Astrocyte of the spinal cord (primary cell): ENCODE measurements at places on chromosomes 4 and X.

DNA sequence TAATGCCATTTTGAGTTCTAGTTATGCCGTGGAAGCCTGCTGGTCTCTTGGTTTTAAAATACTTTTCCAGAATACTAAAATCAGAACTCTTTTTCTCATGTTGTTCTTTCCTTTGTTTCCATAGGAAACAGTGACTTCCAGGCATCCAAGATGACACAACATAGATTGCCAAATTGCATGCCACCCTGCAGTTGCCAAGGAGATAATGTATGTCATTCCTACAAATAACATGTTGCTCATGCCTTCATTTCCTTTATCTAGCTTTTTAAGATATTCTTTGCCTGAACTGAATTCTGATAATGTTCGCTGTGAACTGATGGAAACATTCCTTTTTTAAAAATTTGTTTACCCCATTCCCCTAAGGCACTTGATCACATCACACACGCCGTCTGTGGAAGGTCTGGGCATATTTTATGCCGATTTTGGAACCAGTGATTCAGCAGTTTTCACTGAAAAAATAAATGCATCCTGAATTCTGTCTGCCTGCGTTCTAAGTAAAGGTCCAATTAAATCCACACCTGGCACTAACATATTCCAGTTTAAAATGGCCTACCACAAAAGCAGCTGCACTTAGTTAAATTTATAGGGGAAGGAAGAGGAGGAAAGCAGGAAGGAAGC, 38.0 kb upstream of the COX7B2 start:
- peak; percentile 11 for DNase-seq

DNA sequence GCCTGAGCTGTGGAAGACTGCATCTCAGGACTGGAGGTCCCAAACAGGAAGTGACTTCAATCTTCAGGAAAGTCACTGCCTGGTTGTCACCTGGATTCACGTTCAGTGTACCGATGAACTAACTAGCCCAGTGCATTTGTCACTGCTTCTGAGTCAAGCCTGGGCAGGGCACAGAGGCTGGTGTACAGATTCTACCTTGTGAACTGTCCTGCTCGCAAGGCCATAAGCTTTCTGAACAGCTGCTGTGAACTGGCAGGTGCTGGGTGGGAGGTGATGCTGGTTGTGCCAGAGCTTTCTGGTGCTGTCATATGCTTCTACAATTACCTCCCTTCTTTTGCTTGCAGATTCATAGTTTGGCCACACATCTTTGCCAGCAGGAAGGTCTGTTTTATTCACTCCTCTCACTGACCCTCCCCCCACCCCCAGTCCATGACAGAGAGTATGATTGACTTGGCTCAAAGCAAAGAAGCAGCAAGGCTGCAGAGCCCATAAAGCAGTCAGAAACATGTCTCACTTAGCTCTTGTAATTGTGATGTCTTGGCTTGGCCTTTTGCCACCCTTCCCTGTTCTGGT, 40.5 kb downstream of the ZCCHC12 start:
- no peak for DNase-seq

GRCh38 chrX:153158319-153158718, 20.8 kb upstream of the MAGEA1 start:
- no peak for DNase-seq

DNA sequence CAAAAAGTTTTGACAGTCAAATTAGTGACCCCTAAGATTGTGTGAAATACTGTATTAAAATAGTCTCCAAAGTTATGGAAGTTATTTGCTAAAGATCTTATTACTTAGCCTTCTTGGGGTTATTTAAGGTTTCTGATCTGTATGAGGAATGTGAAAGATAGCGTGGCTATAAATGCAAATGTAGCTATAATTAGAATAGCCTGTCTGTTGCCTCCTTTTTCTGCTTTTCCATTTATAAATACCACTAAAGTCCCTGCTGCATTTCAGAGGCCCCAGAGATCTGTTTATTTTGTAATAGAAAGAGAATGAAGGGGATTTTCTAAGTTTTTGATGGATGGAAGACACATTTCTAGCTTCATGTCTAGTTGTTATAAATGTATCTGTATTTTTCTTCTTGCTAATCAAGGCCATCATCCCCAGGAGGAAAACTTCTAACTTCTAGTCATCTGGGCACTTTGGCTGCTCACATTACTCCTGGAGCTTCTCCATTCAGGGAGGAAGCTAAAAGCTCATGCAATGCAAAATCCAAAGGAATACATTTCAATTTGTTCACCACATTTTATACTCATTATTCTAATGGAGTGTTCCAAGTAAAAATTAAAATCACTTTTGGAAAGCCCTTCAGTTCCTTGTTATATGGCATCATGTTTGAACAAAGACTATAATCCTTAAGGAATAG, 73.9 kb downstream of the INTS12 start:
- DNase-seq: no peak

GRCh38 chr4:105944540-105944939, 49.3 kb downstream of the NPNT start:
- DNase-seq: peak; percentile 59

DNA sequence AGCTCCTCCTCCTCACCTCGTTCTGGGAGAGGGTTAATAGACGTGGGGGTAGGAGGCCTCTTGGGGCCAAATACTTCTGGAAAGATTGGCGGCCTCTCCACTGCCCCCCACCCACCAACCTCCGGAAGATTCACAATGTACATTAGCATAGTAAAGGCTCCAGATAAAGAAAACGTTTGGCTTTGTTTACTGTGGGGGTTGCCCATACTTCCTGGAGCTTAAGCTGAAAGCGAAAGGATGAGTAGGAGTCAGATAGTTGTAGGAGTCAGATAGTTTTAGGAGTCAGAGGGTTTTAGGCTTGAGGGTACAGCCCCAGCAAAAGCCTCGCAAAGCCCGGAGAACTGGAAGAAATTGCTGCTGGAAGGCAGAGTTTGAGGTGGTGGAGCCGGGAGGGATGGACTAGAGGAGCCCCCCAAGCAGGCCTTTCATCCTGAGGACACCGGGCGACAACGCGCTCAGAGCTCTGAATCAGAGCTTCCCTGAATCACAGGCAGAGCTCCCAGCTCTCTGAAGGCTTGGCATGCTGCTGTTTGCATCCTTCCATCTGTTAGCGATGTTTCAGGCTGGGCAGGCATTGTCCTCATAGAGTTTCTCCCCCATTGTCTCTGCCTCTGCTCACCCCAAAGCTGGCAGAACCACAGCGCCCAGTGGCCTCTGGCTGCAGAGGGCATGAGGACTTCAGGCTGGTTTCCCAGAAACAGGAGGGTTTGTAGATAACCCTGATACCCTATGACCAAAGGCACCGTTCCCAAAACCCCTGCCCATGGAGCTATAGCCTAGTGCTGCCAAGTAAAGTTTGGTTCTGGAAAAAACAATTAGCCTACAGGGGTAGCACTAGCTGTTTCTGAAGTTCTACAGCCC, 280.7 kb downstream of the BCOR start:
- peak; percentile 38 for DNase-seq

- DNase-seq: no peak
These were observed 90.3 kb upstream of the TBL1X start for GRCh38 chrX:9374555-9374954.

GRCh38 chr4:109589119-109589518, 29.1 kb downstream of the MCUB start:
- DNase-seq: no peak
